ENCODE measurements at places on chromosomes 2 and 18.

DNA sequence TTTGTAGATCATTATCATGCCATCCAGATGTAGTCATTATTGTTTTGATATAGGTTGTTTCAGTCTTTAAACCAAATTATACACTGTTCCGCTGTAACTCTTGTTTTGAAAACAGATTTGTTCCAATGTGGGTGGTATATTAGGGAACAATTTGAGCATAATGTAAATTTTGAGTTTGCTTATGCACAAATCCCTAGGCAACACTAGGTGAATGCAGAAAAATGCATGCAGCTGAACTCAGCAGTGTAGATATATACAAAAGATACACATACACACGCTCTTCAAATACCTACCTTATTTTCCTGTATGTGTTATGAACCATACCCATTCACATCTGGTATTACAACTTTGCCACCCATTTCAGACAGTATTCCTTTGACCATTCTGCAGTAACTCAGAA lies 35.8 kb downstream of the MSH2 start:
- DNase-seq = no peak

GRCh38 chr2:62971936-62972335 lies 78.7 kb upstream of the OTX1 start:
- no peak for DNase-seq

GRCh38 chr2:173248381-173248780 lies 106.3 kb upstream of the CDCA7 start:
- DNase-seq = no peak

DNA sequence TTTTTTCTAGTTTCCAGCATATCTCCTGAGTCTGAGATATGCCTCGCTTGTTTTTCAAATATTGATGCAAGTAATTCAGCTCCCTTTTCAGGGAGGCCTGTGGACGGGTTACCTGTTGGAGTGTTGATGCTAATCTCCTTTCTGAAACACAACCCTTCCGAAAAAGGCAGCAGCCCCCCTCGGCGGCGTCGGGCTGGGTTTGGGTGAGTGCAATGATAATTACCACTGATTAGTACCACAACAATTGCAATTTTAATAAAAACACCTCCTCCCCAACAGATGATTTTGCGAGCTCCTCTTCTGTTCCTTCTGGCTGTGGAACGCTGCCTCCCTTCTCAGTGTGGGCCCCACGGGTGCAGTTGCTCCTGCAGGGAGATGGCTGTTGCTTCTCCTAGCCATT lies 66.3 kb downstream of the PTGR3 start:
- DNase-seq = no peak

GRCh38 chr2:149527998-149528755 lies 59.4 kb downstream of the MMADHC start:
- no peak for DNase-seq

GRCh38 chr2:101188683-101189405 lies 37.7 kb upstream of the TBC1D8 start:
- no peak for DNase-seq

- no peak for DNase-seq
Observed at GRCh38 chr2:66960161-66960560, 437.0 kb upstream of the ETAA1 start.

DNA sequence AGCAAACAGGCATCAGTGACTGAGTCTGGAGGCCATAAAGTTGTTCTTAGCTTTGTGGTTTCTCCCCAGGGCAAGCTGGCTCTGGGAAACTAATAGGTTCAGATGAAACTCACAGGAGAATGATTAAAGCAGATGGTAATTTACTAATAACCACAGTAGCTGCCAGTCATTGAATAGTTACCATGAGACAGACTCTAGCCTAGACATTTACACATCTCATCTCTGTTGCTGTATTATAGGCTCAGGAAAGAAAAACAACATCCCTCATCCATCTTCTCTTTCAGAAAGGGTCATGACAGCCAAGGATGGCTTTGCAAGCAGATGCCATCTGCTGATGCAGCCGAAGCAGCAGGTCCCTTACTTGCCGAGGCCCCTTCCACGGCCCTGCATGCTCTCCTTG lies 314.0 kb upstream of the ID2 start:
- DNase-seq = no peak

DNA sequence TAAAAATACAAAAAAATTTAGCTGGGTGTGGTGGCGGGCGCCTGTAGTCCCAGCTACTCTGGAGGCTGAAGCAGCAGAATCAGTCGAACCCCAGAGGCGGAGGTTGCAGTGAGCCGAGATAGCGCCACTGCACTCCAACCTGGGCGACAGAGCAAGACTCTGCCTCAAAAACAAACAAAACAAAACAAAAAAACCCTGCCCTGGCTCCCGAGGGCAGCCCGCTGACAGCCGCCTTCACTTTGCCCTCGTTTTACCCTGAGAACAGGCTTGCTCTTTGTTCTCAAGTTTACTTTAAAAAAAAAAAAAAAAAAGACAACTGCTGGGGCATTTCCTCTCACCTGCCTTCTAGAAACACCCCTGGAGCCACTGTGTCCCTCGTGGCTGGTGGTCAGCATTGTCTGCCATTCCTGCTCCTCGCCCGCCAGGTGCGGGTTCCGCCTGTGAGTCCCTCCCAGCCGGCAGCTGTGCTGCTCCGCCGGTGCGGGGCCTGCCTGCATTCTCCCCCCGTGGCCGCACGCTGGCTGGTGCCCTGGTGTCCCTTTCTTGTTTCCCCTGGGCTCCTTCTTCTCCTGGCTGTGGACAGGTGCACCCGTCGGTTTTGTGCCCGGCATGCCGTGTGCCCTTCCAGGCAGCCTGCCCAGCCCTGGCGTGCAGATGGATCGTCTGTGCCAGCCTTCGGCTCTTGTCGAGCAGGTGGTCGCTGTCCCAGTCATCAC lies 105.7 kb downstream of the USP40 start:
- no peak for DNase-seq

GRCh38 chr2:142140434-142140845 lies 9.6 kb upstream of the LRP1B start:
- DNase-seq = no peak

DNA sequence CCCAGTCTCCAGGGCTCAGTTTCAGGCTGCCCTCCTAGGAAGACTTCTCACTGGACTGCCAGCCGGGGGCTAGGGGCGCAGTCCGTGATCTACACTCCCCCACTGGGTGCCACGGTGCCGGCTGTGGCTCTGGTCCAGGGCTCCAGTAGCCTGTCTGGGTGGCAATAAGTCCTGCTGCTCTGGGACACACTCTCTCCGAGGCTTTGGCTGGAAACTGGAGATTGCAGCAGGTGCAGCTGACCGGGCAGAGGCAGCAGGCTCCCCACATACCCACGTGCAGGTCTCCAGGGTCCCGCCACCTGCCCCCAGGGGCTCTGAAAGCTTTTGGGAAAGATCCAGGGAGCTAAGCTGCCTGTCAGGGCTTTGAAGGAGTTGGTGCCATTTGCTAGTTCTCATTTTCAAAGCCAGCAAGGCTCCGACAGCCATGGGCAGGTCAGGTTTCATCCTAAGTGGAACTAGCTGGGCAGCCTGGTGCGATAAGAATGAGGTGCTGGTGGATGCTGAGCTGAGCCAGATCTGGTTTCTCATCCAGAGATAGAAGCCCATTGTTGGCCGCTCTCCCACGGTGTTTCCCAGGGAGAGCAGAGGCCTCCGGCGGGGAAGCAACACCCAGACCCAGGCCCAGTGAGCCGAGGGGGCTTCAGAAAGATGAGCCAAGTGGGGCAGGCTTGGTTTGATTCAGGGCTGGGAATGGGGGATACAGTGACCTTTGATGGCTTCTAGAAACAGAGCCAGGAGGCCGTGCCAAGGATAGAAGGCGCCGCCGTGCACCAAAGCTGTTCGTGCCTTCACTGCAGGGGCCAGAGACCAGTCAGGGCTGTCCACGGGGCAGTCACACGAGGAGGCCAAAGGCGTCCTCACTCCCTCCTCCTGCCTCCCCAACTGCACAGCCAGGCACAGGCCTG lies 141.7 kb upstream of the GPC1 start:
- DNase-seq = no peak

- DNase-seq = no peak
Observed at GRCh38 chr18:68803356-68803755, 5.5 kb downstream of the CCDC102B start.

DNA sequence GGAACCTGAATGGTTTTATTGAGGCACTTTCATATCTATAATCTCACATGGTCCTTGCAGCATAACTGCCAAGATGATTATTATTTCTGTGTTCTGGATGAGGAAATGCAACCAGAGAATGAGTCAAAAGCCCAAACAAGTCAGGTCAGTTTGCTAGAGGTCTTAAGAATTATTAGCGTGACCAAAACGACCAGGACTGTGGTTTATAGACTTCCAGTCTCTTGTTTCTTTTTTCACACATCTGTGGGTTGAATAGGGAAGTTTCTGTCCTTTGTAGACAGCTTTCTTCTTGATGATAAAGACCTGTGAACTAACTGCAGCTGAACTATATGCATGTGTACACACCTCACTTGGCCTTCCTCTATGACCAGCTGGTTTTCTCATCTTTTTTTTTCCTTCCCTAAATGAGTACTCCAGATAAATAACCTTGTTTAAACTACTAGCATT lies 13.9 kb downstream of the ADAM23 start:
- DNase-seq = no peak

DNA sequence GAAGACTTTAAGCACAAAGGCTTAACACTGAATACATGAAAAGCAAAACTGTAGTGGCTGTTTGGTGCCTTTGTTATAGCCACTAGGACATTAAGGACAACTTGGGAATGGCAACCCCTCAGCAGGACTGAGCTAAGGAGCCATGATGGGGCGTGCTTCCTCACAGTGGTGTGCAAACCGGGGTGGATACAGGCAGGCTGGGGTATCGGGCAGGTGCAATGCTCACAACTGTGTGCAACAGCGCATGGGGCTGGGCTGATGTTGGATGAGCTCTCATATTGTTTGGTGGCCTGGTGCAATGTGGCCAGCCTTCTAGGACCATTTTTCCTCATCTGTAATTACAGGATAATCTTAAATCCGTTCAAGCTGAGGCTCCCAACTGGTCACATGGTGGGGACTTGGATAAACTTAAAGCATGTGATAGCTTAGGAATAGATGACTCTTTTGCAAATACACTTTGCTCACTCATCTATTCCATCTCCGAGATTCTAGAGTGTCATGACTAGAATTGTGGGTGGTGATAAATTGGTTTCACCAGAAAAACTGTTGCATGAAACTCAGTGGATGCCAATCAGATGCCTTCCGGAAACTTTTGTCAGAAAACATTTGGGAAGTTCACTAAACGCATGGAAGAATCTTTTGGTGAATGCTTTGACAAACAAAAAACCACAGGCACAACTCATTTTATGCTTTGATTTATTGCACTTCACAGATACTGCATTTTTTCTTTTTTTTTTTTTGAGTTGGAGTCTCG lies 116.5 kb downstream of the PXDN start:
- no peak for DNase-seq

- DNase-seq = no peak
Observed at GRCh38 chr2:26245231-26245732, 543 bp downstream of the HADHB start.

- DNase-seq = no peak
Observed at GRCh38 chr2:11775384-11775783, 29.0 kb downstream of the LPIN1 start.

DNA sequence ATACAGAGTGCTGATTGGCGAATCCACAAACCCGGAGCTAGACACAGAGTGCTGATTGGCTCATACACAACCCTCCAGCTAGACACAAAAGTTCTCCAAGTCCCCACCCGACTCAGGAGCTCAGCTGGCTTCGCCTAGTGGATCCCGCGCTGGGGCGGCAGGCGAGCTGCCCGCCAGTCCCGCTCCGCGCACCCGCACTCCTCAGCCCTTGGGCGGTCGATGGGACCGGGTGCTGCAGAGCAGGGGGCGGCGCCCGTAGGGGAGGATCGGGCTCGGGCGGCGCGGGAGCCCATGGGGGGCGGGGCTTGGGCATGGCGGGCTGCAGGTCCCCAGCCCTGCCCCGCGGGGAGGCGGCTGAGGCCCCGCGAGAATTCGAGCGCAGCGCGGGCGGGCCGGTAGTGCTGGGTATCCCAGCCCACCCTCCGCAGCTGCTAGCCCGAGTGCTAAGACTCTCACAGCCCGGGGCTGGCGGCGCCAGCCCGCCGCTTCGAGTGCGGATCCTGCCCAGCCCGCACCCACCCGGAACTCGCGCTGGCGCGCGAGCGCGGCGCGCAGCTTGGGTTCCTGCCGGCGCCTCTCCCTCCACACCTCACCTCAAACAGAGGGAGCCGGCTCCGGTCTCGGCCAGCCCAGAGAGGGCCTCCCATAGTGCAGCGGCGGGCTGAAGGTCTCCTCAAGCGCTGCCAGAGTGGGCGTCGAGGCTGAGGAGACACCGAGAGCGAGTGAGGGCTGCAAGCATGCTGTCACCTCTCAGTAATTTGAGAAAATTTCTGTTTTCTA lies 75.5 kb upstream of the ATP5MC3 start:
- no peak for DNase-seq

- no peak for DNase-seq
Observed at GRCh38 chr18:33853187-33853586, 275.2 kb downstream of the ASXL3 start.

GRCh38 chr2:224444021-224444420 lies 42.1 kb upstream of the FAM124B start:
- DNase-seq = no peak

GRCh38 chr2:237471438-237472186 lies 15.4 kb upstream of the MLPH start:
- no peak for DNase-seq

- DNase-seq = no peak
Observed at GRCh38 chr2:219516888-219517287, 2.6 kb downstream of the ASIC4 start.

DNA sequence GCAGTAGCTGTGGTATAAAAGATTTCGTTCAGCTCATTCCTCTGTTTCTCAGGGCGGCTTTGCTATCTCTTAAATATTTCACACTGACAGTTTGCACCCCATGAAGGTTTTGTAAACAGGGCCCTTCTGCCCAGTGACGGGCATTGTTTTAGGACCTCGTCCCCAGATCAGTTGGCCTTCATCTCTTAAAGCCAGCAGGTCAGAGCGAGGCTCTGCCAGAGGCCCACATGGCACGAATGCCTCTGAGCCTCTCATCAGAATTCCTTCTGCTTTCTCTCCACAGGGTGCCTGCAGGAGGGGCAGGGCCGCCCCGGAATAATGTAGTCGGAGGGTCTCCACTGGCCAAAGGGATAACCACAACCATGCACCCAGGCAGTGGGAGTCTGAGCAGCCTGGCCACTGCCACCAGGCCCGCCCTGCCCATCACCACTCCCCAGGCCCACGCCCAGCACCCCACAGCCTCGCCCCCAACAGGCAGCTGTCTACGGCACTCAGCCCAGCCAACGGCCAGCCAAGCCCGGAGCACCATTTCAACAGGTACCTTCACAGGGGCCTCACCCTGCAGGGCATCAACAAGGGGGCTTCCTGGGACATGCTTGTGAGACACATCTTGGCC lies 177.0 kb downstream of the SEPTIN10 start:
- no peak for DNase-seq

- no peak for DNase-seq
Observed at GRCh38 chr2:134232461-134232860, 21.4 kb upstream of the MGAT5 start.

DNA sequence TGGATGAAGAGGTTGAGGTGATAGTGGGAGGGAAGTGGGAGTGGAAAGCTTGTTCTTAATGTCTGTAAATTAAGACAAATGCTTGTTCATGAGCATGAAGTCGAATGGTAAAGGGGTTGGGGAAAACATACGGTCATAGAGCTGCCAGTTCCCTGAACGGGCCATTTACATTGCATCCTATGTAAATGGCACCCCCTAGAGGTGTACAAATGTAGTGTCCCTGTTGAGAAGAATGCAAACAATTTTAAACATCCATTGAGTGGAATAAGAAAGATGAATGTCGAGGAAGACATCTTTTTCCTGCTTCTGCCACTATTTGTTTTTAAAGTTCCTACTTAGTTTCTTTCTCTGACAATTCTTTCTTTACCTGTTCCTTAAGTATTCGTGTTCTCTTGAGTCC lies 155.7 kb downstream of the RDH14 start:
- no peak for DNase-seq

- DNase-seq = no peak
Observed at GRCh38 chr2:144217853-144218633, 301.9 kb downstream of the ZEB2 start.
